CD4-positive, alpha-beta T cell treated with Interleukin-15 for 4 hours (primary cell): ENCODE measurements at places on chromosomes 1 and 21.

DNA sequence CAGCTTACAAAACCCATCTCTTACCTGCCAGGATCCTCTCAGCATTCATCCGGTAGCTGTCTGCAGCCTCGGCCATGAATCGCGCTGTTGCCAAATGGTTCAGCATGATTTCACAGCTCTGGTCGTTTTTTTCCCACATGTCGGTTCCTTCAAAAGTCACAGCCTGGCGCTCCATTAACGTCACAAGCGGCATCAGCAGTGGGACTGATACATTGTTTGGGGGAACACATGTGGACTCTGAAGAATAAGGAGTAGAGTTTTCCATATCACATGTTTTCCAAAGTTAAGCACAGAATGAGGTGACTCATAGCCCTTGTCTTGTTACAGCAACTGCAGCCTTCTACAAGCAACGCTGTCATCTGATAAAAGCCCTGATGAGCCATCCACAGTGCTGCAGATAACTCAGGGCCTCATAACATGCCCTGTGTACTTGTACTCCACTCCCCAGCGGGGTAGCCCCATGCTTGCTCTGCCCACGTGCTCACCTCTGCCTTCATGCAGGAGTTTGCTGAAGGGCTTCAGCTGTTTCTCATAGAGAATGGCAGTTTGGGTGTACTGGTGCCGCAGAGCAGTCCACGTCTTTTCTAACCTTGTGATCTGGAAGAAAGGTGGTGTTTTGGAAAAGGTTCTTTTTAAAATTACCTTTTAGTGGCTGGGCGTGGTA lies 114.2 kb downstream of the BCAR3 start:
- DNase-seq, result no peak

DNA sequence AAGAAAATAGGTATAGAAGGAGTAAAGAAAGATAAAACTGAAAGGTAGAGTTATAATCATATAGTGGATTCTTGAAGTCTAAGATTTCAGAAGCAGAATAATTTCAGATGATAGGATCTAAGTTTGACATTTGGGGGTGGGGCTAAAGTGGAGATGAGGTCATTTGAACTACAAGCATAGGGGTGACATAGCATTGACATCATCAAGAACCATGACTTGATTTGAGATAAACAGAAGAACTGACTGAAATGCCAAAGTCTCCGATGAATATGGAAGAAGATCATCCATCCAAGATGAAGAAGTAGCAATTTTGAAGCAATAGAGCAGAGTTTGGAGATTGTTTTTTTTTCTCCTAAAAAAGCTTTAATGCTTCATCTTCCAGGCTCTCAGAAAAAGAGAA lies 122.3 kb downstream of the MACF1 start:
- no peak for DNase-seq

GRCh38 chr1:244391761-244392160 lies 59.9 kb downstream of the ADSS2 start:
- DNase-seq, result no peak

- peak; percentile 7 for DNase-seq
These were observed 519 bp downstream of the RERE start for GRCh38 chr1:8816831-8817411.

DNA sequence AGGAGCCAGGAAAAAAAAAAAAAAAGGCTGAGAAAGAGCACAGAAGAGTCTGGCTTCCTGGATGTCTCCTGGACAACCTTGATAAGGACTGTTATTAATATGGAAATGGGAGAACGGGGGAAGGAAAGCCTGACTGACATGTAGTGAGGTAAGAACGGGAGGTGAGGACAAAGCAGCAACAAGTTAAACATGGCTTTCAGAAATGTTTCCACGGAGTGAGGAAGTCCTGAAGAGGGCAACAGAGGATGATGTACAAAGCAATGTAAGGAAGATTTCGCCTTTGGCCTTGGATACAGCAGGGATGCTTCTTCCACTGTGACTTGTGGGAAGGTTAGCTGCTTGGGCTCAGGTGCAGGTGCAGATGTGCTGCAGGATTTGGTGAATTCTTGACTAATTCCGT lies 11.9 kb upstream of the NIBAN1 start:
- no peak for DNase-seq

DNA sequence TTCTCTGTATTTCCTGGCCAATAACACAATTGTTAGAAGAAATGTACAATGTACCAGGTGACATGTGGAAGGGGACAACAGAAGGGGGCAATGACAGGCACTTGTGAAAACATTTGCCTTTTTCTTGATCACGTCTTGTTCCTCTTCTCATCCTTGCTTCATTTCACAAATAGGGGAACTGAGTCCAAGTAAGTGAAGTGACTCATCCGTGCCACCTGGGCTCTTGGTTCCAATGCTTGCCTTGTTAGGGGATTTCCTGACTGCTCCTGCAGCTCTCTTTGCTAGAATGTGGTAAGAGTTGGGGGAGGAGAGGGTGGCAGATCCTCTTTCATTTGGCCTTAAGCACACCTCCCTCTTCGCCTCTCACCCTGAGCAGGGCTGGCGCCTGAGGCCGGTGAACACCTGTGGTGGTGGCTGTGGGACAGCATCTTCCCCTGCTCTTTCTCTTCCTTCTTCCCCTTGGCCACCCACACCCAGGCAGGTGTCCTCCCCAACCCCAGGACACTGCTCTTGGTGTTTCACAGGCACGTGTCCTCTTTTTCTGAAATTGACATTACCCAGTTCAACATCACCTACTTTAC lies 2.2 kb upstream of the RHEX start:
- peak; percentile 44 for DNase-seq

DNA sequence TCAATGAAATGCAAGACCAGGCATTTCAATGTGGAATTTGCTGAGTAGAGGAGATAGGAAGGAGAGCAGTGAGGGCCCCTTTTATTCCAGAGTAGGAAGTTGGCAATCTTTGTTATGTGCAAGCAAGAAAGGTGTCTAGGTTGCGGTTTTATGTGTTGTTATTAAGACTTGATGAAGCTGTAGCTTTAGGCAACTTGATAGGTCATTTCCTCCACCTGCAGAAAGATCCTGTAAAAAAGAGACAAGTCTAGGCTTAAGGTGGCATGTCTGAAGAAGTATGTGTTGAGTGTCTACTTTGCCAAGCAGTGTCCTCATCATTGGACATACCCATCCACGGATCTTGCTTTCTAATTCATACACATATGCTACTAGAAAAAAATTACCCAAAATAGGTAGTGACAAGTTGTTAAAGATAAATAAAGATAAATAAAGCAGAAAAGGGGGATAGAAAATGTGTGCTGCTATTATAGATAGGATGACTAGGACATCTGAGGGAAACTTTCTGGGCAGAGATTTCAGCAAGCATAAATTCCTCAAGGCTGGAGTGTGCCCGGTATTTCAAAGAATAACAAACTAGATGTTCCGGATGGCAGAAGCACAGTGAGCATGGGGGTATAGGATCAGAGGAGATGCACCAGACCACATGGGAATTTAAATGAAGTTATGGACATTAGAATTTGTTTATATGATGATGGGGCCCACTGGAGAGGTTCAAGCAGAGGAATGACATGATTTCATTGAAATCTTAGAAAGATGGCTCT lies 335.0 kb downstream of the TGFB2 start:
- no peak for DNase-seq

- peak; percentile 29 for DNase-seq
These were observed 73.2 kb upstream of the DNAJC6 start for GRCh38 chr1:65235867-65236805.

GRCh38 chr1:97384294-97384968 lies 536.4 kb downstream of the DPYD start:
- DNase-seq, result no peak

GRCh38 chr1:30768159-30768829 lies 10.7 kb upstream of the LAPTM5 start:
- DNase-seq, result no peak

DNA sequence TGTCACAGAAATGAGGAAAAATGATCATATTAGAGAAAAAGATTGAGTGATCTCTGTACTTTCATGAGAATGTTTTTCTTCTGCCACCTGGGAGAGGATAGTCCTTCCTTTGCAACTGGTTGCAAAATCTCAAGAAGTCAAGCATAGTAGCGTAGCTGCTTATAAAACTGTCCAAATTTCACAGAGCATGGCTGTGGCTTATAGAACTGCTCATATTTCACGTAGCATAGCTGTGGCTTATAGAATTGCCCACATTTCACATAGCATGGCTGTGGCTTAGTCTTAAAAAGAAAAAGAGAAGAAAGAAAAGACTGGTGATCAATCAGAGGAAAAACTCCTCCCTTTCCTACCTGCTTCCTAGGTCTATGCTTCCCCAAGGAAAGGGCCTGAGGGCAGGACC lies 329.5 kb downstream of the SIPA1L2 start:
- DNase-seq, result no peak

DNA sequence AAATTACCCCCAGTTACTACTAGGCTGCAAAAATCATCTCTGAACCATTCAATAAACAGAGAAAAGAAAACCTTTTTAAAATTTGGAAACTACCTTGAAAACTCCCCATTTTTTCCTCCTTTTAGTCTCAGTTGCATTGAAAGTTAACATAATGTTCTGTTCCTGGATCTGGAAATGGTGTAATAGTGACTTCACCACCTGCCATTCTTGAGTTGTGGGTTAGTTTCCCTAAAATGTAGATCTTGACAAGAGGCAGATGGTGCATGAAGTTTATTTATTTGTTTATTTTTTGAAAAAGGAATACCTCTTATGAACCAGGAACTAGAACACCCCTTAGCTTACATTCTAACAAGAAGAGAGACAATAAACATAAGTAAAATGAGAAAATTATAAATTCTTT lies 72.8 kb downstream of the ATF6 start:
- DNase-seq, result no peak

DNA sequence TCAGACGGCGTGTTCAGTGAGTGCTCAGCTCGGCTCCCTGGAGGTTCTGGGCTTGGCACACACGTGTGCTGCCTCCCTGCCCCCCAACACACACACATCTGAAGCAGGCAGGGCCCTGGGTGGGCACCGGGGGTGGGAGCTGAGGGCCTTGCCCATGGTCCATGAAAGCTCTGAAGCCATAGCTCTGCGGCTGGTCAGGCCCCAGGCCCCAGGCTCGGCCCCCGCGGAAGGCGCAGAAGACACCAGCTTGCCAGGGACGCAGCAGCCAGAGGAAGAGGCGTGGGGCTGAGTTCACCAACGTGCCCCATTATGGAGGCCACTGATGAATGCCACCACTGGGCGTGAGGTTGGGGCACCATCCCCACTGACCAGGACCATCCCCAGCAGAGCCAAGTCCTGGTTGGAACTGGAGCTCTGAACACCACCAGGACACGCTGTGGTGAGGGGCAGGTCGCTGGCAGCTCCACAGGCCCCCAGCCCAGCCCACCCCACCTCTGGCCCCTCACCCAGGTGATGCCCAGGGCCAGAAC lies 4.2 kb downstream of the AURKAIP1 start:
- DNase-seq, result no peak

DNA sequence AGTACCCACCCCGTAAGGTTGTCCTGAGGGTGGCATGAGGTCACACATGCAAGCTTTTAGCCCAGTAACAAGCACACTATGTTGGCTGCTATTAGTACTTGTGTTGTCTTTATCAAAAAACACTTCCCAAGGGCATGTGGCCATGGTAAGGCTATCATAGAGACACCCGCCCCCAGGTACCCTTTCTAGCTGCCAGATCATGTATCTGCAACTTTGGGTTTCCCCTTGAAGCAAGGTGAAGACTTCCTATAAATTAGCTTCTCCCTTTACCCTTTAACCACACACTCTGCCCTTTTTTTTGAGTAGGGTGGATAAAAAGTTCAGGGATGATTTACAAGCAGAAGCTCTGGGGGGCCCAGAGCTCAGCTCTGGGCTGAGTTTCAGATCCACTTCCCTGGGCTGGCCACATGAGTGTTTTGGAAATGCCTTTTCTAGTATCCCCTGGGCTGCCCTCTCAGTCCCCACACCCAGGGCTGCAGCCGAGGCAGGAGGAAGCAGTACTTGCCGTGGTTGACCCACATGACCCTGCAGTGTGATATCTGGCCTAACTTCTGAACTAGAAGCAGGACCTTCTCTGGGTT lies 2.0 kb downstream of the ZDHHC18 start:
- peak; percentile 26 for DNase-seq
